ENCODE measurements at places on chromosomes 7 and 10.

DNA sequence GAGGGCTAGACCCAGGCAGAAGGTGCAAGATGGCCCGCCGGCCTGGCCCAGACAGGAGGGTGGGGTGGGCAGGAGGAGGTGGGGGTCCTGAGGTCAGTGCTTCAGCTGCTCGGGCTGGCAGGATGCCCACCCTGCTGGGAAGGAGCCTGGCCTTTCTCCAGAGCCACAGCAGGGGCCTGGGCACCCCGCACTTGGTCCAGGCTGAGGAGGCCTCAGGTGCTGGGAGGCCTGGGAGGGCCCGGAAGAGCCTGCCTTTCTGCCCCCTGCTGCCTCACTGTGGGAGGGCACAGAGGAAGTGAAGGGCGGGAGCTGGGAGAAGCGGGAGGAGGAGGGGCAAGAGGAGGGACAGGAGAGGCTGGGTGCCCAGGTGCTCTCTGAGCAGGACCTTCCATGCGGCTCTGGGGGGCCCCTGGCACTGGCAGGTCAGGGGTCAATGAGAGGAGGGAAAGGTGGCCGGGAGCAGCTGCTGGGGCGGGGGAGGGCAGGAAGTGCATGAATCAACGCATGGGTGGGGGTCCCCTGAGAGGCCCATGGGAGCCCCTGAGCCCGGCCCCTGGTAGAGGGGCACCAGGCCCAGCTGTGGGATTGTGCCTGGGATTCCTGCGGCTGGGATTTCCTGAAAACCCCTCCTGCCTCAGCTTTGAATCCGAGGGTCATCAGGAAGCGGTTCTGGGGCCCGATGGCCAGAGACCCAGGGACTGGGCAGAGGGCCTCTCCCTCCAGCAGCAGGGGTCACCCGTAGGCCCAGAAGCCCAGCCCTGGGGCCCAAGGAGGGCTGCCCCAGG lies 49.9 kb downstream of the PWWP2B start:
- no peak for DNase-seq

DNA sequence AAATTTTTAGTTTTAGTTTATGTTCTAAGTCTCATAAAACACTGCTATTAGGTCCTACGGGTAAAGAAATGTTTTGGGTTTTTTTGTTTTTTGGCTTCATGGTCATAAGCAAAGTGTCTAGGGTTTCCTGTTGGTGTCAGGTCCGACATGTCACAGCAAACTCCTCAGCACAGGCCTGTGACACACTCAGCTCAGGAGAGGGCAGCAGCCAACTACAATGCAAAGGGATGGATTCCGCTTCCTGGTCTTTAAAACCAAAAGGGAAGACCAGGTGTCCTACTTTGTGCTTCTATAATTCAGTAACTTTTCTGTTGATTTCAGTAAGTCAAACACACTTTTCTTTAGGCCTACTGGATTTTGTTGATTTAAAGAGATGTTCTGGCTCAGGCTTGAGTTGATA lies 83.8 kb upstream of the MACROH2A2 start:
- DNase-seq, result no peak

DNA sequence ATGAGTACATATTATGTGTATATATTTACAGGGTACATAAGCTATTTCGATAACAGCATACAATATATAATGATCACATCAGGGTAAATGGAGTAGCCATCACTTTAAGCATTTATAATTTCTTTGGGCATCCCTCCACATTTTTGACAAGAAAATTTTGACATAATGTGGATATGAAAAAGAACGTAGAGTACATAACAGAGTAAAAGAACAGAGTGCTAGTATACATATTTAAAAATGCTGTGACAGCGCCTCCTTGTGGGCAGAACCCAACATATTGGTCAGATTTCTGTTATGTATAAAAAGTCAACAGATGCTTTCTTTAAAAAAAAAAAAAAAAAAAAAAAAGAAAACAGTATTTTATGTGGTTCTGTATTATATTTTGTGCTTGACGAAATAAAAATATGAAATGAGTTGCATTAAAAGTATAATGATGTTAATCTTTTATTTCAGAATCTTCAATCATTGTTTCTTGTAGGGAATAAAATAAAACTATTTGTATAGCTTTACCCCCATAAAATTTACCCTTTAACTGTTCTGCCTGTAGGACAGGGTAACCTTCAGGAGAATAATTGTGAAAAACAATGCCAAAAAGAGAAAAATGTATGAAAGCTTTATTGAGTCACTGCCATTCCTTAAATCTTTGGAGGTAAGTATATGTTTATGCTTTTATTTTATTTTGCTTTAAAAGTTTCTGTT lies 18.3 kb upstream of the HBP1 start:
- DNase-seq, result no peak

GRCh38 chr10:9800571-9800970 lies 1217.1 kb upstream of the CELF2 start:
- DNase-seq, result no peak

DNA sequence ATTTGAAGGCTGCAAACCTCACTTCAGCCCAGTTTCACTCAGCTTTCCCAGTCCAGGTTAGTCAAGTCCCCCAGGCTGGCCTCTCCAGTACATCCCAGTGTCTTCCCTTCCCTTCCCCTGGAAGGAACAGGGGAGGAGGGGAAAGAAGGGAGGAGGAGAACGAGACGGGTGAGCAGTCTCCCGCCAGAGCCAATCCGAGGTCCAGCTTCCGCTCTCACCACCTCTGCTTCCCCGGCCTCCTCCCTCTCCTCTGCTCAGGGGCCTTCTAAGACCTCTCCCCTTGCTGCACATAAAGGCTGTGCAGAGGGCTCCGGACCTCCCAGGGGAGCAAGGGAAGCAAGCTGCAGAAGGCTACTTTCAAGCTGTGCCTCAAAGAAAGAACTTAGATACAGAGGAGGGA lies 4.1 kb downstream of the ATG9B start:
- no peak for DNase-seq

GRCh38 chr10:93346694-93347093 lies 135.4 kb downstream of the MYOF start:
- no peak for DNase-seq

- no peak for DNase-seq
These were observed 200.4 kb upstream of the PCDH15 start for GRCh38 chr10:55001422-55001821.

DNA sequence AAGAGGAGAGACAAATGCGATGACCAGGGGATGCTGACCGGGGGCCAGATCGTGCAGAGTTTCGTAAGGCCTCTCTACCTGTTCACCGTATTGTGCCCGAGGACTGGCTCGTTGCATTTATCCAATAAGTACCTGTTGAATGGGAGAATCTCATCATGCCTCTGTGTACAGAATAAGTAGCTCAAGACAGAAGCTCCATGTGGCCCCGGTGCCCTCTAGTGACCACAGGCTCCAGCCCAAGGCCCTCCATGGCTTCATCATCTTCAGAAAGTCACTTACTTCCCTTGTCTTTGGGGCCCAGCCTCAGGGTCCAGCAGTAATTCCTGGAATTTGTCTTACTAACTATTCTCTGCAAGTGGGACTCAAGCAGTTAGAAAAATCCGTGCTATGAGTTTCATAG lies 151.0 kb downstream of the CHN2 start:
- no peak for DNase-seq

GRCh38 chr7:28573059-28573553 lies 160.8 kb downstream of the CREB5 start:
- DNase-seq, result no peak

DNA sequence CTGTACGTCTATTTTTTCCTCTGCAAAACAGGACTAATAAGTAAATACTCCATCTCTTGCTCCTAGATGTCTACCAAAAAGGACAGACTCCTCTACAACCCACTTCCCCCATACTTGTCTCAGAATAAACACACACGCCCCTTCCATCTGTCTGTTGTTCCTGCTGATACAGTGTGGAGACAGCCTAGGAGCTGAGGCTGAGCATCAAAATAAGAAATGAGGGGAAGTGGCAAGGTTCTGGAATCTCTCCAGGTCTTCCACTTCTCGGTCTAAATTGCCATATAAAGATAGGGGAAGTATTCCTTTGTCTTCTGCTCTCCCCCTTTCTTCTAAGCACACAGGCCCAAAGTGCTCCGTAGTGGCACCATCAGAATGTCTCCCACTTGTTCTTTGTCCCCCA lies 30.8 kb upstream of the VSIR start:
- no peak for DNase-seq

DNA sequence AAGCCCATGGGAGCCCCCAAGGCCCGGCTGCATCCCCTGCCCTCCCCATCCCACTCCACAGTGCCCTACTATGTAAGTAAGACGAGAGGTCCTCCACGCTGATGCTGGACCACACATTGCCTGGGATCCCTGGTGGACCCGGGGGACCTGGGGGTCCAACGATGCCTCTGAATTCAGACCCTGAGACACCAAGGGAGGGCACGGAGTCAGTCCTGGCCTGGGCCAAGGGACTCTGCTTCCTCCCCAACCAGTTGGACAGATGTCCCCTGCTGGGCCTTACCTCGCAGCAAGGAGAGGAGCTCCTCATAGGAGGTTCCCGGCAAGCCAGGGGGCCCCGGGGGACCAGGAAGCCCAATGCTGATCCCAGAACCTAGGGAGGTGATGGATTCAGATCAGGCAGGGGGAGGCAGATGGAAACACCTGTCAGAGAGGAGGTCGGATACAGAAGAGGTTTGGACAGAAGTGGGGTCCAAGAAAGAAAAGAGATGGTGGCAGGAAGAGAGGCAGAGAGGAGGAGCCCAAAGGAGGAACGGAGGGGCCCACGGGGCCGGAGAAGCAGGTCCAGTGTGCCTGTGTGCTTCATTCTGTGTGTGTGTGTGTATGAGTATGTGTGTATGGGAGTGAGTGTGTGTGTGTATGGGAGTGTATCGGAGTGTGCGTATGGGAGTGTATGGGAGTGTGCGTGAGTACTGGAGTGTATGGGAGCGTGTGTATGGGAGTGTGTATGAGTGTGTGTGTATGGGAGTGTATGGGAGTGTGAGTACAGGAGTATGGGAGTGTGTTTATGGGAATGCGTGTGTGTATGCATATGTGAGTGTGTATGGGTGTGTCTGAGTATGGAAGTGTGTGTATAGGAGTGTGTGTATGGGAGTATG lies 50.2 kb downstream of the COL17A1 start:
- no peak for DNase-seq

- no peak for DNase-seq
These were observed 82.1 kb upstream of the PDGFA start for GRCh38 chr7:601595-602340.

- DNase-seq, result no peak
These were observed 67.8 kb downstream of the GRB10 start for GRCh38 chr7:50714857-50715256.

- no peak for DNase-seq
These were observed 129.3 kb upstream of the BET1 start for GRCh38 chr7:94133460-94133859.

DNA sequence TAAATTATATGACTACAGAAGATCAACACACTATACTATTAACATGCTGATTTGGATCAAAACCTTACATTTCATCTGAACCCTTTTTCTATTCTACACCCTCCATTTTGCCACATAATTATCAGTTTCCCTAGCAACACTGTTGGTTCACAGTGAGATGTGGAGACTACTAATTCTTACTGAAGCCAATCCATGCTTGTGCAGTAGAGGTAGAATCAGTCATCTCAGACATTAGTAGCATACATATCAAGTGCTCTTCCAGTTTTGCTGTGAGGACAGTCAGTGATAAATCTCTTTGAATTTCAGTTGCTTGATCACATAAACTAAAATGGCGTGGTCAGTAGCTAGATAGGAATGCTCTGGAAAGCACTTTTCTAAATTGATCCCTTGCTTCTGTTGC lies 70.3 kb downstream of the PON1 start:
- no peak for DNase-seq

- no peak for DNase-seq
These were observed 1.9 kb upstream of the TAS2R39 start for GRCh38 chr7:143181349-143181748.

DNA sequence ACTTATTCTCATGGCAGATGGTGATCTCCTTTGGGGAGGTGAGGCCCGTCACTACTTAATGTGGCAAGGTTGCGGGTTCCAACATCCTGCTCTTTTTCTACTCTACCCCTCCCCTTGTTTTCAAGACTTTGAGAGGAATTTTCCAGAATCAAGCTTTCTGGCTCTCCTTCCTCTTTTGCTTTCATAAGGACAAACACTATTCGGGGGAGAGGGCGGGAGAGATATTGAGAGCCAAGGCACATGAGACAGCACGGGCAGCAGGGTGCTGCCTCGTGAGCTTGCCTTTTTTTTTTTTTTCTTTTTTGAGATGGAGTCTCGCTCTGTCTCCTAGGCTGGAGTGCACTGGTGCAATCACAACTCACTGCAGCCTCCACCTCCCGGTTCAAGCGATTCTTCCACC lies 6.9 kb upstream of the PFKFB3 start:
- DNase-seq, result no peak
